NCI-H446 (cell line): ENCODE measurements at places on chromosomes 7 and 10.

GRCh38 chr10:35208949-35209613 is 82.4 kb downstream of the CREM start:
- no peak for DNase-seq

- DNase-seq: no peak
These were observed 43.8 kb downstream of the ETV1 start for GRCh38 chr7:13945670-13946069.

DNA sequence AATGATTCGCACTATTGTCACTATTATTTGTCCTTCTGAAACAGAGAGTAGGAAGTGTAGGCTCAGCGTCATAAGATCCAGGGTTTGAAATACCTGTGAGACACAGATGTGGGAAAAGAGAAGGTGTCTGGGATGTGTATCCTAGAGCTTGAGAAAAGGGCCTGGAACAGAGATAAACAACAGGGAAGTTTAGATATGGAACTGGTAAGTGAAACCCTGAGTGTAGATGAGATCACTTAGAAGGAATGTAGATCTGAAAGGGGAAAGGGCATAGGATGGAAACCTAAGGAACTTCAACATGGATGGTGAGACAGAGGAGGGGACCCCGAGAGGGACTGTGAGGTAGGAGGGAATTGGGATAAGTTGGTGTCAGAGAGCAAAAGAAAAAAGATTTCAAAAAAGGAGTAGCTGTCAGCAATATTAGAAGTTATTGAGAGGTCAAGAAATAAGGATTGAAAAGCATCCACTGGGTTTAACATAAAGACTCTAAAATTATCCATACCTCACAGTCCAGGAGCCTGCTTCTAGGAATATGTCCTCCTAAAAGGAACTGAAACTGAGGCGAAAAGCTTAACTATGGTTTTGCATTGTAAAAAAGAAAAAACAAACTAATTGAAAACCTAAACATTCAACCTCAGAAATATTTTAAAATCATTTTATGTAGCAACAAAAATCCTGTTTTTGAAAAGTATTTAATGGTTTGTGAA is 119.2 kb upstream of the NPVF start:
- DNase-seq: no peak

- DNase-seq: no peak
These were observed 3.0 kb upstream of the NRP1 start for GRCh38 chr10:33337326-33337957.

DNA sequence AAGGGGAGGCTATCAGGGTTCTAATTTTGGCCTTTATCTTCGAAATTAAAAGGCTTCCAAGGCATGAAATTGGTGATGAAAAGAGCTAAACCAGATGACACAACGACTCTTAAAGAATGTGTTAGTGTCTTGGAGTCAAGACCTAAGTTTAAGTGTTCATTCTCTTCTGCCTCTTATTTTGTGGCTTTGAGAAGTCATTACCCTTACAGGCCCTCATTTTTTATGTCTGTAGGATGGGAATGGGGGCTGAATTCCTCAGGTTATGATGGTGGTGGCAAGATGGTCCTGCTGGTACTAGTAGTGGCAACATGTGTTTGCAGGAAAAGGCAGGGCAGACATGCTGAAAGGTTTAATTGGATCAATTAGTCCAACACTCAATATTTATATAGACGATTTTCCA is 15.4 kb downstream of the TAS2R60 start:
- DNase-seq: no peak

- peak; percentile 43 for DNase-seq
These were observed 108.5 kb upstream of the ANLN start for GRCh38 chr7:36280840-36281812.

GRCh38 chr10:71086439-71087080 is 125.8 kb upstream of the UNC5B start:
- DNase-seq: no peak

DNA sequence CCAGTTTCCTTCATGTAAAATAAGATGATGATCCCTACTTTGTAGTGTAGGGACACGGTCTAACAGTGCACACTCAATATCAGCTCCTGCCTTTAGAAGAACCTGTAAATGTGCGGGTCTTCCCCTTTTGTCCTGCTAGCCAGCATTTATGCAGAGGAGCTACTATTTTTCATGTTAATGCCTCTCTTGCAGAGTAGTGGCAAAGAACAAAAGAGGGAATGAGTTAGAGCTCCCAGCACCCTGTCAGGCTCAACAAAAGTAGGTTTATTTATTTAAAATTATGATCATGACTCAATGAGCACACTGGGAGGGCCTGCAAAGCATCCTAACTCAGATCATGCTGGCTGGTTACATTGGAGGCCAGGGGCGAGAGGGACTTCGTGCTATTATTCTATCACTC is 414.5 kb upstream of the COBL start:
- DNase-seq: no peak

DNA sequence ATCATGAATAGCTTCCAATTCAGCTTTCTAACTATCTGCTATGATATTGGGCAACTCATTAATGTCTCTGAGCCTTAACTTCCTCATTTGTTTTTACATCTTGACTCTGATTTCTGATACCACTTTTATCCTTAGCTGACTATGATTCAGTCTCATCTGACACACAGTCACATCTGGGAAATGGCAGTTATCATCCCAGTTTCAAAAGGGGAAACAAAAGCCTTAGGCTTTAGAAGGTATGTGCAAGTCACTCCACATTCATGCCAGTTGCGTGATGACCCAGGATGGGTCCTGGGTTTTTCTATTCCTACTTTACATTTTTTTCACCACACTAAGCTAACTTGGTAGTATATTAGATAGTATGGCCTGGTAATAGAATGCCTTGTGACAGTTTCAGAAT is 12.7 kb downstream of the SCIN start:
- no peak for DNase-seq

- DNase-seq: no peak
These were observed 76.3 kb downstream of the GLCCI1 start for GRCh38 chr7:8044761-8045430.

- DNase-seq: no peak
These were observed 44.0 kb upstream of the ANKRD1 start for GRCh38 chr10:90964781-90965465.

DNA sequence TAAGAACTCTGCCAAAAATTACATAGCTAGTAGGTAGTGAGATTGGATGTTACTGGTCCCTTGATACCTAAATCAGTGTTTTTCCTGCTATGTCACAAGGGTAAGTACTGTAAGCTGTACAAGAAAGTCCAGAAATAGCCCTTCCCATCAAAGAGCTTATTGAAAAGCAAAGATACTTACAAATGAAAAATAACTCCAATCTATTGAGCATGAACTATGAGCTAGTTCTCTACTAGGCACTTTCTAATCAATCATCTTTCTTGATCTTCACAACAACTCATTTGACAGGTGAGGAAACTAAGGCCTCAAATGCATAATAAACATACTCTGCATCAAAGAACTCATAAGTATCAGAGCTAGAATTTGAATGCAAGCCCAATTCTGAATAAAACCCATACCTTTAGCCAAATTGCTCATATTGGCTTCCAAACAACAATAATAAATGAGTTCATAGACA is 249.8 kb upstream of the TCF7L2 start:
- no peak for DNase-seq

GRCh38 chr10:48447356-48448215 is 141.1 kb downstream of the MAPK8 start:
- no peak for DNase-seq

DNA sequence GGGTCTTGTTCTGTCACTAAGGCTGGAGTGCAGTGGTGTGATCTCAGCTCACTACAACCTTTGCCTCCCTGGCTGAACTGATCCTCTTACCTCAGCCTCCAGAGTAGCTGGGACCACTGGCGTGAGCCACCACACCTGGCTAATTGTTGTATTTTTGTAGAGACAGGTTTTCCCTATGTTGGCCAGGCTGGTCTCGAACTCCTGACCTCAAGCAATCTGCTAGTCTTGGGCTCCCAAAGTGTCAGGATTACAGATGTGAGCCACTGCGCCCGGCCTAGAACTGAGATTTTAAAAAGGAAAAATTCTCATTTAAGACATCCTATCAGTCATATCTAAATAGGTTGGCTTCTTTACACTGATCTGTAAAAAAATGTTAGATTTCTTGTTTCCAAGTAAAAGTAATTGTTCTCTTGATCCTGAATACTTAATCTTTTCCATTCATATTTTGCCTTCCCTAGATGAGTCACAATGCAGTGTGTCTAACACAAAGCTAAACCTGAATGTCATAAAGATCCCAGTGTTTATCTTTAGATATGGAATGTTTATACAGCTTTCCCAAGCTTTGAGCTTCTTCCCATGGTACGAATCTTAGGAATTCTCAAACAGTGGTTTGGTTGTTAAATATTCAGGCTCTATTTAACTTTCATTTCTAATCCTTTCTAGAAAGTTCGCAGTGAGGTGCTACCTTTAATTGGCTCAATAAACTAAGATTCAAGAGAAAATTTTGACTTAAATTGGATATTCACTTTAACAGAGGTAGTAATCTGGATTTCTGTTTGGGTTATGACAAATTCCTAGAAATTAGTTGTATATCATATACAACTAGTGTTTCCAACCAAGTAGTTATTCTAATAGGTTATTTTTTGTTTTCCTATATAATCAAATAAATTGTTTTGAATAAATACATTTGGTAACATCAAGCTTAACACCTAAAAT is 12.1 kb upstream of the LAMB1 start:
- no peak for DNase-seq

GRCh38 chr7:155795401-155795800 is 16.9 kb downstream of the SHH start:
- no peak for DNase-seq

DNA sequence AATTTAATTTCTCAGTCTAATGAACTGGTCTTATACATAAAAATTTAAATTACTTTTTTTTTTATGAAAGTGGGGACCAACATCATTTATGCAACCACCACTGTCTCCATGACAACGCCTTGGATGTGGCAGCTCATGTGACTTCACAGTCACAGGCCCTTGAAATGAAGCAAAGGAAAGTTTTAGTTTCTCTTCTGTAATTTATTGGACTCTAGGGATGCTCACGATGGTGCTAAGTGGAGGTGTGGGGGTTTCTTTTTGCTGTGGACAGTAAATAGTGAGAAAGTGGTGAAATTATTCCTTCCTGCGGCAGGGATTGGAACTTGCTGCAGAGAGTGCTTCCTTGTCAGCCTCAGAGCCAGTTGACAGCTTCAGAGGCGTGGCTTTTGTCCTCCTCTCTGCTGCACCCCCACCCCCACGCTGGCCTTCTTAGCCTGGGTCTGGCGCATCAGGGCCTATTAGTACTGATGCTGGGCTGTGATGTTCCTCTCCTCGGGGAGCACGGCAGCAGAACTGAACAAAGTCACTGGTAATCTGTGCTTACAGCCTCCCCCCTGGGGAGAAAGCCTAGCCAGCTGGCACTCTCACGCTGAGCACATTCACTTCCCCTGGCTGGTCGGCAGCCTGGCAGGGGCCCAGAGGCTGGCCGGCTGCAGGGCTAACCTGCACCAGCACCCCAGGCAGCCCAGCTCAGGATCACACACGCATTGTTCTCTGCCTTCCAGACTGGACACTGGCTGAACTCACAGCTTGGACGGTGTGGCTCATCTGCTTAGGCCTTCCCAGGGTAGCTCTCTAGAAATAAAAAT is 517.5 kb upstream of the GALNT17 start:
- peak; percentile 90 for DNase-seq

- DNase-seq: no peak
These were observed 5.8 kb downstream of the MTPN start for GRCh38 chr7:135971366-135971725.

GRCh38 chr10:27600930-27601329 is 96.8 kb downstream of the RAB18 start:
- no peak for DNase-seq

- no peak for DNase-seq
These were observed 199.2 kb downstream of the IMMP2L start for GRCh38 chr7:111363099-111363498.

GRCh38 chr10:69867699-69868558 is 66.2 kb downstream of the COL13A1 start:
- DNase-seq: no peak

DNA sequence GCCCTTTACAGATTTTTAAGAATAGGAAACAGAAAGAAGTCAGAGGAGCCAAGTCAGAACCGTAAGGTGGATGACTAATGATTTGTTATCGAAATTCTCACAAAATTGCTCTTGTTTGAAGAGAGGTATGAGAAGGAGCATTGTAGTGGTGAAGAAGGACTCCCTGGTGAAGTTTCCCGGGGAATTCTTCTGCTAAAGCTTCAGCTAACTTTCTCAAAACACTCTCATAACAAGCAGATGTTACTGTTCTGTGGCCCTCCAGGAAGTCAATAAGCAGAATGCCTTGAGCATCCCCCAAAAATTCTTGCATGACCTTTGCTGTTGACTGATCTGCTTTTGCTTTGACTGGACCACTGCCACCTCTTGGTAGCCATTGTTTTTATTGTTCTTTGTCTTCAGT is 152.9 kb downstream of the HGF start:
- DNase-seq: no peak

GRCh38 chr7:137667633-137668387 is 179.0 kb downstream of the DGKI start:
- no peak for DNase-seq

DNA sequence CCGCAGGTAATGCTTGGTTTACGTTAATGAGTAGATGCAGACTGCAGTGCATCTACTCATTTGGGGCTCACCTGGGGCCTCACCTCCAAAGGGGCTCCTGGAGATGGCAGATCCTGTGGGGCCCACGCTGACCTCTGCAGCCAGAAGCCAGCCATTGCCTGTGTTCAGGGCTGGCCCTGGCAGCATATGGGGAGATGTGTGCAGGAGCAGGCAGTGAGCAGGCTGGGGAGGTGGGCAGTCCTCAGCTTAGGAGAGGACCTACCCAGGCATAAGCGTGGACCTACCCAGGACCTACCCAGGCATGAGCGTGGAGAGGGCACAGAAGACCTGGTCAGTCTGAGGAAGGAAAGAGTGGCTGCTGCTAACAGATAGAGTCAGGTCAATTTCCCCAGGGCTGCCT is 178.5 kb downstream of the PTPRN2 start:
- no peak for DNase-seq

GRCh38 chr10:125808047-125808446 is 15.0 kb downstream of the UROS start:
- no peak for DNase-seq

GRCh38 chr7:8065356-8065813 is 96.8 kb downstream of the GLCCI1 start:
- no peak for DNase-seq
